ENCODE measurements at places on chromosomes 5 and 9.
A peak's percentile ranks its signal among the peaks of the same experiment; 100 is the strongest.

- DNase-seq = no peak
These were observed 81.5 kb downstream of the SH3TC2 start for GRCh38 chr5:148981353-148981752.

GRCh38 chr9:135499326-135500070 is 984 bp upstream of the MRPS2 start:
- DNase-seq = peak; percentile 91

DNA sequence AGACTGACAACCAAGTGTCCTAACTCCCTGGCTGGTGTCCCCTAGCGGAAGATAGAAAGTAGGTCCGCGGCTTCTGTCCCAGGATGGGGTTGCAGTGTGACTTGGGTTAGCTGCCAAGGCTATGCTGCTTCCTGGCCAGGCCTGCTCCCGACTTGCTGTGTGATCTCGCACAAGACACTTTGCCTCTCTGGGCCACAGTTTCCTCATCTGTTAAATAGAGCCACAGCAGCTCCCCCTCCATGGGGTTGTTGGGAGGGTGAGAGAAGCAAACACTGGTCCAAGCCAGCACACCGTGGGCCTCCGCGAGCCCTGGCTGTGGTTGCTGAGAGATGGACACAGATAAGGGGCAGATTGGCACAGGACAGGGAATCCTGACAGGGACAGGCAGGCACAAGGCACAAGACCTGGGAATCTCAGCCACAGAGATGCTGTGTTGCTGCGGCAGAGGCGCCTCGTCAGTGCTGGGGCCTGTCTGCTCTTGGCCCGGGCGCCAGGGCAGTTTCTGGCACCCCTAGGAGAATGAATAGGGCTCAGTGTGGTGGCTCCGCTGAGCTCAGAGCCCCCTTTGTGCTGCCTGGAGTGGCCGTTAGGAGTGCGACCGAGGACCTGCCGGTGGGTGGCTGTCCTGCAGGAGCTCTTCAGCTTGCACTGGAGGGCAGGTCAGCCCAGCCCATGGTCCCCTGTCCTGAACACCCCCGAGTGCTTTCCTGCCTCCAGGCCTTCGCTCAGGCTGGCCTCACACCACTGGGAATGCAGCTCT is 1.8 kb upstream of the SH2D3C start:
- no peak for DNase-seq

DNA sequence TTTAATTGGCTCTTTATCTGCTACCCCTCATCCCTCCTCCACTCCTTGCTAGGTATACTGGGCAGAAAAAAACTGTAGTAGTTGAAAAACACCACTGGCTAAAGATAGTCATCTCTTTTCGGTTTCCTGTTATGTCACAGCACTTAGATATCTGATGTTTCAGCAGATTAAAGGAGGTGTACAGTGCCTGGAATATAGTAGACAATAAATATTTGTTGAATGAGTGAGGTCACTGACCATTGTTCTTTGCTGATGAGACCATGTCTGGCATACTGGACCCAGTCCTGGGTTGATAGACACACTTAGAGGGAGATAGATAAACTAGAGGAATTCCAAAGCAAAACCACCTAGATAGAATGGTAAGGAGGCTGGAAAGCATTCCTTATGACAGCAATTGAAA is 3.2 kb downstream of the GRPEL2 start:
- no peak for DNase-seq

- DNase-seq = no peak
These were observed 17.5 kb downstream of the CDH12 start for GRCh38 chr5:22835686-22836085.

GRCh38 chr5:93017849-93018248 is 563.2 kb downstream of the NR2F1-AS1 start:
- no peak for DNase-seq

- DNase-seq = no peak
These were observed 6.1 kb downstream of the TLE1 start for GRCh38 chr9:81683238-81683637.

DNA sequence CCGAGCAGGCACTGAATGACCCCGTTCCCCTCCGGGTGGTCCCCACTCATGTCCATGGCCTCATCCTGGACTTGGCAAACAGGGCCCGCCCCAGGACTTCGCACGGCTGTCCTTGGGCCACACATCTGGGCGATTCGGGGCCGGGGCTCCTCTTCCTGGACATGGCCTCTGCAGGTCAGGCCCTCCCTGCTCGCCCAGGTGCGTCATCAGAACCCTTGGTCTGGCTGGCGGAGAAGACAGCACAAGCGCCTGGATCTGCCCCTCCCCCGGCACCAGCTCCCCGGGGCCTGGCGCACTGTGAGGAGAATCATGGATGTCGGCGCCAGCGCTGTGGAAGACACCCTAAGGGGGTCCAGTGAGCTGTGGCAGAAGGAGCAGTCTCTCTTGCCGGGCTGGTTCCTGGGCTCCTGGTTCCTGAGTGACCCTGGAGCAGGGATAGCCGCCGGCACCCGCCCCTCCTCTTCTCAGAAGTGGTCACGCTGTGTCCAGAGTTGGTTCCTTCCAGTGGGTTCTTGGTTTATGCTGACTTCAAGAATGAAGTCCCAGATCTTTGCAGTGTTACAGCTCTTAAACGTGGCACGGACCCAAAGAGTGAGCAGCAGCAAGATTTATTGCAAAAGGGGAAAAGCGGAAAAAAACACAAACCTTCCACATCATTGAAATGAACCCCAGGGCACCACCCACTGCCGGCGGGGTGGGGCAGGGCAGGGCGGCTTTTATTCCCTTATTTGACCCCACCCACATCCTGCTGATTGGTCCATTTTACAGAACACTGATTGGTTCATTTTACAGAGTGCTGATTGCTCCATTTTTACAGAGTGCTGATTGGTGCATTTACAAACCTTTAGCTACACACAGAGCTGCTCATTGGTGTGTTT is 25.9 kb upstream of the SLC12A7 start:
- peak; percentile 30 for DNase-seq

DNA sequence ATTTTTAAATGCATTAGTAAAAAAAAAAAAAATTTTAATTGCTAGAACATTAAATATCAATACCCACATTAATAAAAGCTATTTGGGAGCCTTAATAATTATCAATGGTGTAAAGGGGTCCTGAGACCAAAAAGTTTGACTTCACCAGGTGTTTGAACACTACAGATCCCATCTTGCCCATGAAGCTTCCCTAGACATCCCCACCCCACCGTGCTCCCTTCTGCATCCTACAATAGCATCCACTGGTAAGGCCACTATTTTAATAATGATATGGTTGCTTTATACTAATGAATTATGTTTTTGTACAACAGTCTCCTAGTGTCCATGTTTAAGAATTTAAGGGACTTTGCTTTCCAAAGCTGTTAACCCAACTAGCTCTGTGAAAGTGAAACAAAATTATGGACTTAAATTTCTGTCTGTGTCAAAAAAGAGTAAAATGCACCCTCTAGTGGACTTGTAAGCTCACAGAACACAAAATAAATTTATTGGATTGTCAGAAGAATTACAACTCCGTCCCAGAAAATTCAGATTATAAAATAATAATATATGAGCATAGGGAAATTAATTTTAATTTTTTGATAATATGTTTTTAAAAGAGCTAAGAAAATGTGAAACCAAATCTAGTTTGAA is 76.0 kb downstream of the ARL15 start:
- peak; percentile 84 for DNase-seq

GRCh38 chr9:127520941-127521918 is 69.9 kb downstream of the LRSAM1 start:
- no peak for DNase-seq

- no peak for DNase-seq
These were observed 26.4 kb downstream of the PDCD1LG2 start for GRCh38 chr9:5536684-5537083.

- peak; percentile 4 for DNase-seq
These were observed at the start of gene MEGF10 for GRCh38 chr5:127290019-127290945. TSS of gene MEGF10 (plus strand) at chr5:127290796. CDS start at chr5:127331309, 40,513 bp downstream.

DNA sequence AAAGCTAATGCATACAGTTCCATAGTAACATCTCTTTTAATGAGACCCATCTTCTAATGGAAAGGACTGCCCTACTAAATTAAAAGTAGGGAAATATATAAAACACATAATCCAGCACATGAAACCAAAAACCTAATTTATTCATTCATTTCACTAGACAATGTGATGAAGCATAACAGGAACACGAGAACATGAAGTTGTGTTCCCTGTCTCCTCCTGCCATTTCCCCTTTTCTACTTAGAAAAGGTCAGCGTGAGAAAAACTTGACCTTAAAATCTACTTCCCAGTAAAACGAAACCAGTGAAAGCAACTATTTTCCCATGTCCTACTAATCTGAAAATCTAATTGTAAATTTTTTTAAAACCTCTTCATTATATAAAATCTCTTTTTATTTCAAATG is 847.5 kb downstream of the TLE1 start:
- peak; percentile 26 for DNase-seq

DNA sequence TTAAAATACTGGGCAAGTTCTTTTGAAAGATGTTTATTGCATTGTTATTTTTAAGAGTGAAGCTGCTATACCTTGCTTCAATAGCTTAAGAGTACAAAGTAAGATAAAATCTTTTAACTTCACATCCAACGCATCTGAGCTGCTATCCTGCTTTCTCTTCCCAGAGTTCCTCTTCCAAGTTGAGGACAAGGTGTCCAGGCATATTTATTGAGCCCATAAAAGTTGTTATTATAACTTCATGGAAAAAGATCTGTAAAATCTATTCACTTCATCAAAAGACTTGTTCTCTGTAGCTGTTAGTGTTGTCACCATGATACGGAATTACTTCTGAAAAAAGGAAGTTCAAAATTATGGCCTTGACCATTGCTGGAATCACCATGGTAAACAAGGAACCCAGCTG is 306.2 kb upstream of the ELAVL2 start:
- peak; percentile 54 for DNase-seq

DNA sequence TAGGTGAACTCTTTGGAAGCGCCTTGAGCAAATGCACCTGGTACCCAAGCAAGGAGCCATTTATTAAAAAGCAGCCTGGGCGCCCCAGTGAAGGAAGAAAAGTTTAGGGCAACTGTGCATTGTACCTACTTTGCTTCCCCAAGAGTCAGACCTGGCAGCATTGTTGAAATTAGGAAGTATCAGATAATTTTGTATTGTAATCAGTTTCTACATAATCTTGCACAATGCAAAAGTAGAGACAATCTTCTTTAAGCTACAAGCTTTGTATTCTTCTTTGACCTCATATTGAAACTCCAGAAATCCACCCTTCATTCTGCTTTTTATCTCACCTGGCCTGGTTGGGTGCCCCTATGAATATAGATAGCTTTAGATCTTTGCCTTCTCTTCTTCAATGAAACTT is 490.8 kb downstream of the RASEF start:
- no peak for DNase-seq

- no peak for DNase-seq
These were observed 94.3 kb downstream of the ZNF354C start for GRCh38 chr5:179154346-179154990.

DNA sequence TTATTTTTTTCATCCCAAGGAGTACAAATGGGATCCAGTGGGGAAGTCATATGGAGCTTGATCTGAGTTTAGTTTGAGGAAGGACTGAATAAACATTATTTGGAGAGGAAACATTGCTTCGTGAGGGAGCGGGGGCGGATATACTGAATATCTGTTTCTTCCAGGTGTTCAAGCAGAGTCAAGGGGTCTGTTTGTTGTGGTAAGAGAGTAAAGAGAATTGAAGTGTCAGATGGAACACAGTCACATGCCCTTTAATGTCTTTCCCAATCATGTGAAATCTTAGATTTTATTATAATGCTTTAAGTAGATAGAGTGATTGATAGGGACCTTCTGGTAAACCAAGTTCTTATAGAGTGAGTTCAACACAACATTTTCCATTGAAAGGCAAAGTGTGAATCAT is 33.7 kb downstream of the DDX46 start:
- no peak for DNase-seq

DNA sequence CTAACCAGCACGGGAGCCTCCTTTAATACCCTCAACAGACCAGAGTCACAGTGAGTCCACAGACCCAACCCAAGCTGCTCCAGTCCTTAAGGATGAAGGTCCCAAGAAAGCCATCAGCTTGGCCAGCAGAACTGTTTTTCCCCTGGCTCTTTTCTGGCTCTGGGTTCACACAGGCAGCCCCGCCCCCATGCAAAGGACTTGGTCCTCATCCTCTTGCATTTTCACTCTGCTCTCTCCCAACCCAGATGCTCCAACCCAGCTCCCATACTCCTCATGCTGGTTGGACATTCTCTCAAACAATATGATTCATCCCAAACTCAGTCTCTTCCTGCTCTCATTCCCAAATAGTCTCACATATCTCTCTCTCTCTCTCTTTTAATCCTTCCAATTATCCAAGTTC is 74.2 kb upstream of the SPOCK1 start:
- DNase-seq = no peak
